ENCODE measurements at places on chromosomes 7 and 10. TPM values are rescaled to one million over a fixed set of nuclear protein-coding genes. Genes with fewer than 3 reads are reported as not detected.

FEZF1 gene
- total RNA-seq = not detected

FAM237B gene
- not detected for total RNA-seq

GIMAP4 gene
- 45.8 TPM for total RNA-seq

HOXA9 gene
- total RNA-seq = 8.8 TPM

FGL2 gene
- 57.9 TPM for total RNA-seq

VSTM4 gene
- 38.2 TPM for total RNA-seq

CPA1 gene
- 5.1 TPM for total RNA-seq

MOGAT3 gene
- total RNA-seq = not detected

HIPK2 gene
- total RNA-seq = 89.8 TPM

CYP17A1 gene
- not detected for total RNA-seq

LIPK gene
- not detected for total RNA-seq

ASB10 gene
- total RNA-seq = not detected

ITIH5 gene
- 149 TPM for total RNA-seq

TES gene
- total RNA-seq = 33.1 TPM

HTR7 gene
- total RNA-seq = 0.94 TPM

UCN3 gene
- not detected for total RNA-seq

FAM25G gene
- not detected for total RNA-seq

SRRM3 gene
- total RNA-seq = 2.6 TPM

SVOPL gene
- not detected for total RNA-seq

KCNH2 gene
- 0.22 TPM for total RNA-seq

SDK1 gene
- total RNA-seq = 11.2 TPM

SFRP4 gene
- total RNA-seq = 2.4 TPM

CFAP58 gene
- total RNA-seq = 0.34 TPM

LRRC18 gene
- not detected for total RNA-seq

ADIRF gene
- 1,626 TPM for total RNA-seq

TRIM74 gene
- not detected for total RNA-seq

LEP gene
- 712 TPM for total RNA-seq

VSTM2A gene
- total RNA-seq = not detected

COBL gene
- 0.75 TPM for total RNA-seq

ZNF107 gene
- total RNA-seq = 9.5 TPM

SLC26A5 gene
- 0.22 TPM for total RNA-seq

PCGF6 gene
- total RNA-seq = 10.7 TPM
